ENCODE measurements at places on chromosomes 1 and 21.

- peak; percentile 52 for DNase-seq
These were observed 541 bp downstream of the USP48 start for GRCh38 chr1:21782349-21782867.

DNA sequence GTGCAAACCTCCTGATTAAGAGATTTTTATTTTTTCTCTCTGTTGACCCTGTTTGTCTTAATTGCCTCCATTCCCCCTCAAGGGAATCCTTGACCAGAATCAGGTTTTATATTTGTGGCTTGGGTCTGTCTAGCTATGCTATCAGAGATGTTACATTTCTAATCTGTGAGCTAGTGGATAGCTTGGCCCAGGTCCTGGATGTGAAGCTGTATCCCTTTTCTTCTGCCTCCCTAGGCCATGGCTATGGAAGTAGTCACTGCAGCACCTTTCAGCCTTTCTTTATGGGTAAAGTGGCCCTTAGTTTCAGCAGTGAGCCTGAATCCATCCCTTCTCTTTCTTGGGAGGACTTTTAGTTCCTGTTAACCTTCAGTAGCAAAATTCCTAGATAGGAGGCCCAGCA, 17.0 kb upstream of the ANGEL2 start:
- DNase-seq: no peak

- DNase-seq: no peak
These were observed 29.5 kb downstream of the ARHGEF16 start for GRCh38 chr1:3483801-3484444.

GRCh38 chr1:234258071-234258470, 115.2 kb upstream of the COA6 start:
- no peak for DNase-seq

DNA sequence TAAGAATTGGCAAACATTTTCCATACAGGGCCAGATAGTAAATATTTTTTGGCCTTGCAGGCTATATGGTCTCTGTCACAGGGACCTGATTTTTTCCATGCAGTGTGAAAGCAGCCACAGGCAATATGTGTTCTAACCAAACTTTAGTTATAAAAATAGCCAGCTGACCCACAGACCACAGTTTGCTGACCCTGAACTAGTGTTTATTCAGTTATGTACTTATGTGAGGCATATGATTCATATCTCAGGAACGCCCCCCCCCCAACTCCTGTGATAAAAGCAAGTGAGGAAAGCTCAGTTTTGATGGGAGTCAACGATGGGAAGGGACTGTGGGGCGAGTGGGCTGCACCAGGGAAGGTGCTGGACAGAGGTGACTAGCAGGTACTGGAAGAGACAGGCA, 80.1 kb downstream of the HMGB4 start:
- no peak for DNase-seq
